ENCODE measurements at places on chromosomes 5 and 9.

DNA sequence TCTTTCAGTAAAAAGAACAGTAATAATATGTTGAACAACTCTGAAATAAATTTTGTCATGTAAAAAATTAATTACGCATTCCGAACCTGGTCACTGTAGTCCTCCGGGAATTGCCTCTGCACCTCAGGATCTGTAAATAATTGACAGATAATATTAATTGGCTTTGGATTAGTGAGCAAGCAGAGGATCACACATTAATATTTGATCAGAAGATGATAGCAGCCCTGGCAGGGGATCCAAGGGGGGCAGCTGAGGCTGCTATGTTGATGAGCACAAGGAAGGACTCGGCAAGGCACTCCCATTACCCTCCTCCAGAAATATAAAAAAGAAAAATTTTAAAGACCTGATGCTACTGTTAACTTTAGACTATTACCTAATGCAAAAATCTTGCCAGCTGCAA, 137.4 kb downstream of the DENND1A start:
- DNase-seq, result no peak

DNA sequence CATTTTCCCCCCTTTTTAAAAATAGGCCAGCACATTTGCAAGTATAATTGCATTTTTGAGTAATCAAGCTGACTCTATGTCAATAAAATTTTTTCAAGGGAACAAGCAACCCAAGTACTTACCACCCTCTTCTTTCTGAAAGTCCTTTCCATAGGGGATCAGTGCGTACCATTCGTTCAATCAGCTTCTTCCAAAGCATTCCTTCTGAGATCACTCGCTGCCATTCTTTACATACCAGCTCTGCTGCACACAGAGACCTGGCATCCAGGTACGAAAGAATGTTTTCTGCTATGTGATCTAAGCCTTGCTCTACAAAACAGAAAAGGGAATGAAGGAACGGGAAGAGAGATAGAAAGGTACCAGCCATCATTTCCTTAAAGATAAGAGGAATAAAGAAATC, 106.6 kb downstream of the FBXW11 start:
- DNase-seq, result no peak

GRCh38 chr5:139108063-139108824, 89.9 kb downstream of the SIL1 start:
- peak; percentile 56 for DNase-seq

- no peak for DNase-seq
These were observed 103.3 kb downstream of the CWC27 start for GRCh38 chr5:64872044-64872443.

DNA sequence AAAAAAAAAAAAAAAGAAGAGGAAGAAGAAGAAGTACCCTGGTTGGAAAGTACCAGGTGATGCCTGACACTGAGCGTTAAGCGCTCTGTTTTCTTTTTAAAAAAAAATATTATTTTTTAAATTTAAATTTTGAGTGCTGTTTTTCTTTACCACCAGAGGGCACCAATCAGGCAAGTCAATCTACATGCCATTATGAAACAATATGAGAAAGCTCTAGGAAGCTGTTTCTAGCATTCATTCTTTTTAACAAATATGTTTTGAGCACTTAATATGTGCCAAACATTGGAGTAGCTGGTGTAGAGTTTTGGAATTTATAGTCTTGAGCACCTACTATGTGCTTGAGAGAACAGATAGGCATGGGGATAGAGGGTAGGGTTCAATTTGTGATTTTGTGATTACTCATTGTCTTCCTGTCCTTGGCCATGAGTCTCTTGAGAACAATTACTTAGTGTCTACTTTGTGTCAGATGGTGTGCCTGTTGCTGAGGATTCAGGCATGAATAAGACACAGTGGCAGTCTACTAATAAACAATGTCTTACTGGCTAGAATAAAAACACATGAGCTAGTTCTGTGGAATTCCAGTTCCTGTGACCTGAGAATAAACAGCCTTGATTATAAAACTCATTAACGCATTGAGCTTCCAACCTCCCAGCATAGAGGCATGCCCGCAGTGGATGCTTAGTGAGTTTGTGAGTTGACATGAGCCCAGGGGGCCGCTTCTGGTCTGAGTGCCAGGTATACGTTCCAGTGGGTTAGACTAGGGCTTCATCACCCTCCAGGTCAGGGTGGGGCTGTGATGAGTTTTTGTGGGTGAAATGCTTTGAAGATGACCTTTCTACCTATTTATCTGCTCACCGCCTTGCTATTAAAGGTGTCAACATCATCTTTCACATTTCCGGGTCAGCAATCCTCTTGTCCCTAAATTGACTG, 3.0 kb upstream of the UBE2R2 start:
- DNase-seq, result no peak

- DNase-seq, result peak; percentile 66
These were observed 74.4 kb upstream of the ATP10B start for GRCh38 chr5:160926428-160926827.
